ENCODE measurements at places on chromosomes 1 and 21.

- no peak for DNase-seq
Observed at GRCh38 chr1:60367532-60367931, 294.0 kb upstream of the C1orf87 start.

DNA sequence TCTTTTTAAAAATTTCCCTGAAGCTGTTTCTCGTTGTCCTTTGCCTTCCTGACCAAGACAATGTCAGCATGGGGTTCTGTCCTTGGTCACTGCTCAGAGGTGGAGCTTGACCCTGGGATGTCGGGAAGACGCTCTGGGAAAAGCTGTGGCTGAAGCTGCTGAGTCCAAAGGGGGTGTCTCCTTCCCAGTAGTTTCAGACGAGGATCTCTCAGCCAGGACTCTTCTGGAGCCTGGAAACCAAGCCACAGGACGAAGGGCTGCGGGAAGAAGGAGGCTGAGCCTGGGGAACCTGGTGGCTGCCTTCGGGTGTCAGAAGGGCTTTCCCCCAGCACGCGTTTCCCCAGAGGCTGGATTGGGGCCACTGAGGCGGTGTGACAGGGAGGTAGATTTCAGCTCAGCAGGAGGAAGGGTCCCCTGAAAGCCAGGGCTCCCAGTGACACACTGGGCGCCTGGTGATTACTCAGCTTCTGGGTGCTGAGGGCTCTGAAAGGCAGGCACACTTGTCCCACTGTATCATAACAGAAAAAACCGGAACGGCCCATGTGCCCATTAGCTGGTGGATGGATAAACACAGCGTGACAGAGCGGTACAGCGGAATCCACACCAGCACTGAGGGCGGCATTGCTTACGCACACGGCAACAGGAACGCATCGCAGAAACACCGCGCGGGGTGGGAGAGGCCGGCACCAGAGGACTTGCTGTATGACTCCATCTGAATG is 5.0 kb upstream of the KRTAP12-1 start:
- no peak for DNase-seq

GRCh38 chr21:46597031-46597430 is 7.9 kb downstream of the S100B start:
- DNase-seq = no peak

DNA sequence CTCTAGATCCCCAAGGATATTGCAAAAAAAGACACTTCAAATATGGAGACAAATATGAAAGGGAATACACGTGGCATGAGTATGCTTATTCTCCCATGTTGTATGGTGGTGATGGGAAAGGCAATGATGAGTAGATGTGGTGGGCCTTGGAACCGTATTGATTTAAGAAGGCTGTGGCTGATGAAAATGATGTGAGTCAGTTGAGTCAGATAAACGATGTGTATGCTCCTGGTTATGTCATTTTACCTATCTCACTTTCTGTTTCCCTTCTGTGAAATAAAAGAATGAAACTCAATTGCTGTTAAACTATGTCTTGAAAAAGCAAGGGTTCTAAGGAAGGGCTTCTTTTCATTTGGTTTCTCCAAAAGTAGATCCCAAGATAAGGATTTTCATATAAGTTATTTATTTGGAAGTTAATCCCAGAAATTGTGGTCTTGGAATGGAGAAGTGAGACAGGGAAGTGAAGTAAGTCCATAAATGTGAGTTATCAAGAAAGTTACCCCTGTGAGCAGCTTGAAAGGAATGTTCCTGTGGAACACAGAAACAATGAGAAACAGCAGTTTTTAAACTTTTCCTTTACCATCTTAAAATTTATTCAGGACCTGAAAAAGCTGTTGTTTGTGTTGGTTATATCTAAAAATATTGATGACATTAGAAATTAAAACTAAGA is 292.0 kb downstream of the DUSP10 start:
- DNase-seq = no peak

DNA sequence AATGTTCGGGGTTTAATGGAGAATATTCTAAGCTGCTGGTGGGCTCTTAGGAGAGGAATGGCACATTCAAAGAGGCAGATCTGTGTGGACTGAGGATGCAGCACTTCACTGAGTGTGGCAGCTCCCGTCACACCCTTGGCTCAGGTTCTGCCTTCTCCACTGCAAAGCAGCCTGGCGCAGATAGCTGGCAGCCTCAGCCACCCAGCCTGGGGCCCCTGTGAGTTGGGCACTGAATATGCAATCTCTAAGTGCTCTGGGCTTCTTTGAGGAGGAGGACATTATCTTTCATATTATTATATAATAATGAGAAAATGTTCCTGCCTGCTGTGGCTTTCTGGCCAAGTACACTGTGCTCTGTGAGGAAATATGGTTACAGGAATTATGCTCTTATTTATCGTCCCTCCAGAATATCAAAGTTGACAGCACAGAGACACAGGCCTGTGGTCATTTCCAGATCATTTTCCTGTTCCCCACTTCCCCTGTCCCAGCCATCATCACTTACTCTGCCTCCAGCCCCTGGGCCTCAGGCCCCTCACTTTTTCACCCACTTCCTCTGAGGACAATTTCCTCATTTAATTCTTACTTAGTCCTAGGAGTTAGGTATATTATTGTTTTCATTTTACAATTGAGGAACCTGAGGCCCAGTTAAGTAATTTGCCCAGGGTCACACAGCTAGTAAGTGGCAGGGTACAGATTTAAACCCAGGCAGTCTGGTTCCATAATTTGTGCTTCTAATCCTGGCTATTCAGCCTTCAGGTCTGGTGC is 53.6 kb downstream of the MAB21L3 start:
- no peak for DNase-seq

GRCh38 chr1:235863699-235864093 is 3.0 kb downstream of the LYST start:
- no peak for DNase-seq

- DNase-seq = no peak
Observed at GRCh38 chr1:32540605-32541004, 1.4 kb downstream of the ZBTB8A start.

DNA sequence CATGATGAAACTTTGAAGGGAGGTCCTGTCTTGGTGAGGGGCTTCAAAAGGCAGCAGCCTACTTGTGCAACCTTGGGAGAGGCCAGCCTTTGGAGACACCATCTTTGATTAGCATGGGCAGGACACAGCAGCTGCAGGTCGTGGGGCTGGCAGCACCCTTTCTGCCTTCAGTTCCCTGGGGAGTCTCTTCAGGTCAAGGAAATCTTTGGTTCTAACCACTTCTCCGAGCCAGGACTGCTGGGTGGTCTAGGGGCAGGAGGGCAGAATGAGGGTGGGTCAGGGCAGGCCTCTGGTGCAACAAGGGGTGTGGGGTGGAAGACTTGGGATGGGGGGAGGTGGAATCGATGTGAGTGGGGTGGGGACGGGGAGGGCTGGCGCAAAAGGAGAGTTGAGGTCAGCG is 269.7 kb downstream of the FOXD2 start:
- DNase-seq = no peak

- DNase-seq = no peak
Observed at GRCh38 chr1:232988572-232989040, 38.2 kb downstream of the NTPCR start.

- DNase-seq = no peak
Observed at GRCh38 chr1:156581661-156582387, 2.3 kb downstream of the TTC24 start.

DNA sequence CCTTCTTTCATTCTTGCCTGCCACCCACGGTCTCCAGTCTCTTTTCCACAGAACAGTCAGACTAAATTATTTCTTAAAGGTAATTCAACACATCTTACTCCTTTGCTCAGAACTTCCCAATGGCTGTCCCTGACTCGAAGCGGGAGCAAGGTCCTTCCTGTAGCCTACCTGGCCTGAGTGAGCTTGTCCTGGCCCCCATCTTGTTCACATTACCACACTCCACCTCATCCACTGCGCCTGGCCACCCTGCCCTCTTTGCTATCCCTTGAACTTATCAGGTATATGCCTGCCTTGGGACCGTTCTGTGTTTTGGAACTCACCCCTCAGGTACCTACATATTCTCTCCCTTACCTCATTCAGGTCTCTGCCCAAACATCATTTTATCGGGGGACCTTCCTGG is 13.3 kb upstream of the GLIS1 start:
- DNase-seq = no peak

DNA sequence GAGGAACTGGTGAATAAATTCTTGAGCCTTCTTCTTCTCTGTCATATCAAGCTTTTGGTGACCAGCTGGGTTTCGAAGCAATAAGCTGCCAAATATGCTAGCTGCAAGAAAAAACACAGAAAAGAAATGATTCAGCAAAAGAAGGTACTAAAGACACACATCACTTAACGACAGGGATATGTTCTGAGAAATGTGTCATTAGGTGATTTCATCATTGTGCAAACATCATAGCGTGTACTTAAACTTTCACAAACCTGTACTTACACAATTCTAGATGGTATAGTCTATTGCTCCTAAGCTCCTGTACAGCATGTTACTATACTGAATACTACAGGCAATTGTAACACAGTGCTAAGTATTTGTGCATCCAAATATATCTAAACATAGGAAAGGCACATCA is 2.9 kb upstream of the MTF1 start:
- DNase-seq = no peak

GRCh38 chr21:41716751-41717150 is 50.1 kb downstream of the RIPK4 start:
- no peak for DNase-seq

- no peak for DNase-seq
Observed at GRCh38 chr1:53066891-53067738, 5.1 kb downstream of the PODN start.

DNA sequence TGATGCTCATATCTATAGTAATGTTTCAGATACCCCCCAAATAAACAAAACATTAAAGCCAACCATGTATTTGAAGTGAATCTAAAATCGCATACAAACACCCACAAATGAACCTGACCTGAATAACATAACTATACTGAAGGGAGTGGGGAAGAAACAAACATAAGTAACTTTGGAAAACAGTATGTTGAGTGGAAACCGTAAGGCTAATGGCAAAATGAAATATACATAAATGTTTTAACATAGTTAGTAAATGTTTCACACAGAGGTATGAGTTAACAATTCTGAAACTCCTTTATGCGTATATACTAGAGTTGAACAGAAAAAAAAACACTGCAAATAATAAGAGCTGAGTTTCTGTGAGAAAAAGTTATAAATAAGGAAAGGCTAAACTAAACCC is 125.6 kb downstream of the ACBD6 start:
- DNase-seq = no peak

DNA sequence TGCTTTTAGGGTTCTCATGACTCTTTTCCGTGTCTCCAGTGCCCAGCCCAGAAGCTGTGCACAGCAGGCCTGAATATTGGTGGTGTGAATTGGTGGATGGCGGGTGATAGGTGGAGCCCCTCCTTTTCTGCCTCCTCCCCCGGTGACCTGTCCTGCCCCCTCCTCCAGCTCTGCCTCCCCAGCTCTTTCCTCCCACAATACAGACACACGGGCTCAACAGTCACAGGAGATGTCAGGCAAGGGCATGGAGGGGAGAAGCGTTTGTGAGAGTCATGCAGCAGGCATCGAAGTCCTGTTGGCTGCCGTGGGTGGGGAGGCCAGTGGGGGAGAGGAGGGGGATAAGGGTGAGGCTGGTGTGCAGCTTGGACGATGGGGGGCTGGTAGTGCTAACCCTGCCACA is 17.3 kb upstream of the TTC4 start:
- no peak for DNase-seq

GRCh38 chr21:43734928-43735229 is 15.9 kb downstream of the PDXK start:
- no peak for DNase-seq

- no peak for DNase-seq
Observed at GRCh38 chr21:33300701-33301631, 23.8 kb upstream of the IFNAR1 start.

GRCh38 chr21:30695956-30696355 is 22.6 kb downstream of the KRTAP21-3 start:
- DNase-seq = no peak

DNA sequence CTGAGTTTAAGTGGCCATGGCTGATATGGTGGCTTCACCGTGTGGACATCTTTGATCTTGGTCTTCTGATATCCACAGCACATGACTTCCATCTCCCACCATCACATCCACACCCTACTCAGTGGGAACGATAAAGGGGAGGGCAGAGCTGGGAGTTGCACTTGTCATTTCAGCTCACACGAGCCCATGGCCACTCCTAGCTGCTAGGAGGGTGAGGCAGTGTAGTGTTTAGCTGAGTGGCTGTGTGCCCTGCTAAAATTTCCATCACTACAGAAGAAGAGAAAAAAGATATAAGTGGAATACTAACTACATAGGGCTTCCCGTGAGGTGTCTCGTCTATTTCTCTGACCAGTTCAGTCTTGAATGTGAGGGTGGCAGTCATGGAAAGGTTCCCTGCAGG is 123.3 kb upstream of the EDN2 start:
- no peak for DNase-seq

DNA sequence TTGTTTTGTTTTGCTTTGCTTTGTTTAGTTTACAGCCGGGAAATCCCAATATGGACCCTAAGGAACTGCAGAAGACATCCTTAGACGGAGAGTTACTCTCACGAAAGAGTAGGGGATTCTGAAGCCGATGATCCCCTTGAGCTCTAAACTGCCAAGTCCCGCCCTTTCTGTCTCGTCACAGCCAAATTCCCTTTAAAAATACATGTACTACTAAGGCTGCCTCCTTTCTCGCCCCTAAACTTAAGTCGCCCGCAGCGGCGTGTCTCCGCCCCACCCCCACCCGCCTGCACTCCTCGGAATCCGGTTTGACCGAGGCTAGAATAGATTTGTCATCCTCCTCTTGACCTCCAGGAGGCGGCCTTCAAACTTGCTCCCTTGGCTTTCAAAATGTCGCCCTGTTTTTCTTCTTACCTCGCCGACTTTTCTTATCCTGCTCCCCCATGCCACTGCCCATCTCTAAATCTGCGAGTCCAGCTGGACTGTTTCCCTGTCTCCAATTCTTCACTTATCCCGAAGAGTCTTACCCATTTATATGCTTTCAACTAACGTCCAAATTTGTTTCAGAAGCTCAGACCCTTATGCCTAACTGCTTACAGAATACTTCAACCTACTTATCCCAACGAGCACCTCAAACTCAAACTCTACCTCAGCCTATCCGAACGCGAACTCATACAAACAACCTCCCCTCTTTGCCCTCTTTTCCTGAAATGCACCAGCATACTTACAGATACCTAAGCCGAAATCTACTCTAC is 10.9 kb upstream of the BOLA1 start:
- DNase-seq = no peak

Measured in RWPE2 (cell line).